ENCODE measurements at places on chromosomes 6 and 20.

DNA sequence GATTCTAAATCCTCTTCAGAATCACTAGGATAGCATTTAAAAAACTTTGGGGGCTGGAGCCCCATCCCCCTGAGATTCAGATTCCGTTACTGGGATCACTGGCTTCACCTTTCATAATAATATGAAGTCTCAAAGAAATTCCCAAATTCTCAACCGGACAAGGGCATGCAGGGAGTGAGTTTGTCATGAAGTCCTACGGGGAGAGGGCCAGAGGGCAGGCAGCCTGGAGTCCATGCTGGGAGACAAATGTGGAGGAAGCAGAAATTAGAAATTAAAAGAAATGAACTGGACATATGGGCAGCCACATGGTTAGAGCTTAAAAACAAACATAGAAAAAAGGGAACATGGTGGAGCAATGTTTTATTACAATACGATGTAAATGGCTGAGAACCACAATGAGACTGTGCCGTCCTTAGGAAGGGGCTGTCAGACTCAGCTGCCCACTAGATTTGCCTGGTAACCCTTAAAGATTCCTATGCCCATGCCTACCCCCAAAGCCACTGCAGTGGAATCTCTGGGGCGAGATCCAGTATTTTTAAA, 142.6 kb downstream of the CEBPB start:
- no peak for DNase-seq

DNA sequence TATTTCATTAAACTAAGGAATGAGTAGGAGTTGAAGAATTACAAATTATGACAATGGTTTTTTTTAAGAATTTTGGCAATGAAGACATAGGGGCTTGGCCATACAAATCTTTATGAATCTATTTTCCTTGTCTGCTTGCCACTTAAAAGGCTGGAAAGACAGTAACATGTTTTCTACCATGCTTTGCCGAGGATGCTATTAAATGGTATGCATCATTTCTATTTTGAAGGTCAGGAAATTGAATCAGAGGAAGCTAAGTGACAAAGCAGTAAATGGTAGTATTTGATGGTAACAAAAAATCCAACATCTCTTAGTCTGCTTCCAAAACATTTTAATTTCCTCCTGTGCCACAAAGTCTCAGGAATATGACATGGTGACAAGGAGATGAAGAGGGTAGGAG, 287.2 kb downstream of the RFPL4B start:
- DNase-seq, result no peak

GRCh38 chr20:18738888-18739287, 74.7 kb upstream of the SCP2D1 start:
- no peak for DNase-seq

GRCh38 chr6:57097596-57097995, 7.6 kb downstream of the ZNF451 start:
- DNase-seq, result no peak

DNA sequence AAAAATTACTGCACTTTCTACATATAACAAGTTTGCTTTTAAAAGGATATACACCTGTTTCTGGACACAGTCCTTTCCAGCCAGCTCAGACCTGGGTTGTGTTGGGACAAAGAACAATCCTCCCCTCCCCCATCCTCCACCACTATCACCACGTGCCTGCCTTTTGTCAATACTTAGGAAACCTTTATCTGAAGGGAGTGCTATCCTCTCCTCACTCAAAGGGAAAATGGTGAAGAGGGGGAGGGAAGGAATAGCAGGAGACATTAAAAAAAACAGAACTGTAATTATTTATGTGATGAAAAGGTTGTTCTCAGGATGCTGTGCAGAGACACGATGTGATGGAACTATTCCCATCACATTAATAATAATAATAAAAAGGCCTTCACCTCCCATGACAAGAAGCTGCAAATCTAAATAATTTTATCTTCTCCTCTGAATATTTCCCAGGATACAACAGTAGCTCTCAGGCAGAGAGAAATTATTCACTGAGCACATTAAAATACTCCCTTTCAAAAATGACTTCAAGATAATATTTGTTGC, 105.5 kb downstream of the NRSN1 start:
- no peak for DNase-seq

DNA sequence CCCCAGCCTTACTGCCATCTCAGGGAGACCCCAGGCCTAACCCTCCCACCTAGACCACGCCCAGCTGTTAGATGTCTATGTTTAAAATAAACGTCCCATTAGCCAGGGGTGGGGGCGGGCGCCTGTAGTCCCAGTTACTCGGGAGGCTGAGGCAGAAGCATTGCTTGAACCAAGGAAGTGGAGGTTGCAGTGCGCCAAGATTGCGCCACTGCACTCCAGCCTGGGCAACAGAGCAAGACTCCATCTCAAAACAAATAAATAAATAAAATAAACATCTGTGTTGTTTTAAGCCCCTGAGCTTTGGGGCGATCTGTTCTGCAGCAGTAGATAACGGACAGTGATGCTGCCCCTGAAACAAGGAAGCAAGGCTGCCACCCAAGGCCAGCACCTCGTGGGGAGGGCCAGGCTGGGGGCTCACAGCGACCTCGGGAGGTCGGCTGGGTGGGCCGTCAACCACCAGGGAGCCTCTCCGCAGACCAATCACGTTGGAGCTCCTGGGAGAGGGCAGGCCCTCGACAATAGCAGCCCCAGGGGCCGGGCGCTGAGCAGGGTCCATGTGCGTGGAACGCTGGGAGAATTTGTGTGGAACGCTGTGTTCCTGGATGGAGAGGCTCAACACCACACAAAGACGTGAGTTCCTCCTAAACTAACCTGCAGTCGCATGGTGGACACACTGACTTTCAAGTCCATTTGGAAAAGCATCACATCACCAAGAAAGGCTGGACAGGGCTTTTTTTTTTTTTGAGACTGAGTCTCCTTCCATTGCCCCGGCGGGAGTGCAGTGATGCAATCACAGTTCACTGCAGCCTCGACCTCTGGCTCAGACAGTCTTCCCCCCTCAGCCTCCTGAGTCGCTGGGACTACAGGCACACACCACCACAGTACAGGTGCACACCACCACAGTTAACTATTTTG, 1.0 kb upstream of the HELZ2 start:
- DNase-seq, result no peak

Data from AG04450 (cell line).